ENCODE measurements at places on chromosomes 12 and 14. TPM values are rescaled to one million over a fixed set of nuclear protein-coding genes. Genes with fewer than 3 reads are reported as not detected.

- no peak for DNase-seq
Observed at GRCh38 chr12:116551952-116552772, 7.0 kb upstream of the MAP1LC3B2 start.

GRCh38 chr12:82055391-82055790 is 296.2 kb upstream of the PPFIA2 start:
- DNase-seq = no peak

GRCh38 chr14:30450631-30451545 is 108.1 kb upstream of the G2E3 start:
- no peak for DNase-seq

PZP gene
- not detected for total RNA-seq

DNA sequence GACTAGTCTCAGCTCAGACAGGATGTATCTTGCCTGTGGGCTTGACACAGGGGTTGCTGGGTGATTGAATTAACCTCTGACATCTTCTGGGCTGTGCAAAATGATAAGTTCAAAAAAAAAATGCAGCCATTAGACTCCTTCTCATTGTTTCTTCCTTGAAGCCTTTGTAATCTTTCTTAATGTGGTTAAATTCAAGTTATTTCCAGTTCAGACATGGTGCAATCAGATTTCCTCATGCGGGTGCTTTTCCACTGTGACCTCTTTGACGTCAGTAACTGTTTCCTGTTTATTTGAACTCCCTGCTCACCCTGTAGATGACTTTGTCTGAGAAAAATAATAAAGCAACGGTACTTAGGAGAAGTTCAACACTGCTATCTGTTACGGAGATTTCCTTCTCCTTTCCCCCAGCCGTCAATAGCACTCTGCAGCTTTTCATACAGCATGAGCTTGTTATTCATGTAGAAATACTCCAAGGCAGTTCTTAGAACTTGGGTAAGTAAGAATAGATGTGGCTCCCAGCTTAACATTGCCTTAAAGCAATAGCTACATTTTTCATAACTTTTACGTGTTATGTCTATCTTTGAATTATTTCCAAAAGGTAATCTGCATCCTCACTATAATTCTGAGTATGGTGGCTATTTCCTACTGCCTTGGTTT is 155.5 kb downstream of the PRKCH start:
- peak; percentile 97 for DNase-seq

DNA sequence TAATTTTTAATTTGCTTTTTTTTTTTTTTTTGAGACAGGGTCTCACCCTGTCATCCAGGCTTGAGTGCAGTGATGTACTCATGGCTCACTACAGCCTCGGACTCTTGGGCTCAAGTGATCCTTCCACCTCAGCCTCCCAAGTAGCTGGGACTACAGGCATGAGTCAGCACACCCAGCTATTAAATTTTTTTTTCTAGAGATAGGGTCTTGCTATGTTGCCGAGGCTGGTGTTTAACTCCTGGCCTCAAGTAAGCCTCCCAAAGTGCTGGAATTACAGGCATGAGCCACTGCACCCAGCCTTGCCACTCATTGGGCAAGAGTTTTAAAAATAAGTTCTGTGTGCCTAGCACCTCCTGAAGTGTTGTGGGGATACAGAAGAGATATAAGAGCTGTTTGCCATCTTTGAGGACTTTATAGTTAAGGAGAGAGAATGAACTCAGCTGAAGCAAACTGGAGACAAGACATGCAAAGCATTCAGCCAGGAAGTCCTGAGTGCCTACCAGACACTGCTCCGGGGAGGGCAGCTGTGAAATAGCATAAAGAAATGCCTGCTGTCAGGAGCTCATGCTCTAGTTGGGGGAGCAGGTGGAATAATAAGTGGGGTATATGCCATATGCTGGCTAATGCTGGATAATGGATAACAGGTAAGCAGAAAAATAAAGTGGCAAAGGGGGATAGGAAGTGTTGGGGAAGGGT is 15.0 kb upstream of the EMP1 start:
- DNase-seq = no peak

- no peak for DNase-seq
Observed at GRCh38 chr12:5656836-5657235, 224.9 kb downstream of the NTF3 start.

MANSC4 gene
- not detected for total RNA-seq

GRCh38 chr12:103840462-103840875 is 565 bp downstream of the NT5DC3 start:
- DNase-seq = no peak

GRCh38 chr14:65594153-65594881 is 181.8 kb downstream of the FUT8 start:
- DNase-seq = no peak

PFDN5 gene
- 751 TPM for total RNA-seq

DLGAP5 gene
- total RNA-seq = not detected

RASSF9 gene
- total RNA-seq = not detected

DNA sequence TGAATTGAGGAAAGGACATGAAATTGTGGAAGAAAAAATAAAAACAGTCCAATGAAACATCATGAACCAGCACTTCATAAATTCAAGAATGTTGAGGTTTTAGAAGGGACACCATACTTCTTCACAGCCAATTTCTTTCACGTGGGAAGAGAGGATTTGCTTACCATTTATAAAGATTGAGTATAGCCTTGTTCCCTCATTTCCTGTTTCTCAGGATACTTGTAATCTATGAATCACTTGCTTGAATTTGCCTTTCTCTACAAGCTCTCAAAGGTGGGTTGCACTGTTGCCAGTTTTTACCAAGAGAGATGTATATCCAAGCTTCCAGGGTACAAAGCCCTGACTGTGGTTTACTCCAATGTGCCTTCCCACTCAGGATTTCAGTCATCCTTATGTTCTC is 116.1 kb downstream of the DUSP6 start:
- no peak for DNase-seq

DNA sequence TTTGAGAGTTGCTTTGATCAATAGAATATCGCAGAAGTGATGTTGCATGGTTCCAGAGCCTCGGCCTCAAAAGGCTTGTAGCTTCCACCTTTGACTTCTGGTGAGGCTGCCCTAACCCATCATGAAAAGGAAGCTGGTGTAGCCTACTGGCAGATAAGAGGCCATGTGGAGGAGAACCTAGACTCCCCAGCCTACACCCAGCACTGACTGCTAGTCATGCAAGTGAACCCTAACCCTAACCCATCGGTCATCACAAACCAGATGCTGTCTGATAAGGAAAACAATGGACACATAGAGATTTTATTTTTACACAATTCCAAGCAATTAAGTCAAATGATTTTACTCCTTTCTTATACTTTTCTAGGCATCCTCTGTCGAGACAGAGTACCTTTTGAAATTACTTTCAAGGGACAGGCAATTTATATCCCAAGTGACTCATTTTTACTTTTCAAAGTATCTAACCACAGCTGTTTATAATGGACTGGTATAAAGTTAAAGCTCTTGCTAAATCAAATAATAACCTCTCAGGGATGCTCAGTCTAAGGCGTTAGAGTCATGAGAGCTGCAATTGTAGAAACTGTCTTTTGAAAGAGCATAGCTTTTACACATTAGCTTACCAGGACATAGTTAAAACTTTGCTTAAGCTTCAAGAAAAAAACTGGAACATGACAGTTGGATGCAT is 17.6 kb downstream of the PTPRB start:
- no peak for DNase-seq

DNA sequence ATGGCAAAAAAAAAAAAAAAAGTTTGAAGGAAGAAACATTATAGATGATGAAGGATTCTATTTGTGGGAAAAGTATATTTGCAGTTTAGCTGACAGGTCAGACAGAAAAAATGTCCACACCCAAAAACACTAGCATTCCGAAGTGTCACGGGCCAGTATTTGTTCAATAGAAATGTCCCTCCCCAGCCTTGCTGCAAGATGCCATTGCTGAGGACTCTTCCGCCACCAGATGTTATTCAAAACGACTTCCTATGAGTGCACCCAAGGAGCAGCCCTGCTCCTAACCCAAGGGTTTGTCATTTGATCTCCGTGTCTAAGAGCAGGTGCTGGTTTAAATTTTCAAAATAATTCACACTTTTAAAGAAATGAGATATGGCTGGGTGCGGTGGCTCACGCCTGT is 163.1 kb downstream of the GCH1 start:
- DNase-seq = no peak

DNA sequence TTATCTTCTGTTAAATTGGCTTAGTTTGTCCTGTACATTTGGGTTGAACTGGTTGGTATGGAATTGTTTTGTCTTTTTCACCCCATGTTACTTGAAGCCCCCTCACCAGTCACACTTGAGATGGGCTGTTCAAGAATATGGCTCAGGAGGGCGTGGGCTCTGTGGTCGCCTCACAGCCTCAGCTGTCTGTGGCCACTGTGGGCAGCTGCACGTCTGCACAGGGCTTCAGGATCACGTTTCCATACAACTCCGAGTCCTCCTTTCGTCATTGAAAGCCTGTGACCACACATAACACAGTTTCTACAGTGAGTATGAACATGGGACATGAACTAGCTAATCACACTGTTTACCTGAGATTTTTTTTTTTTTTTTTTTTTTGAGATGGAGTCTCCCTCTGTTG is 81.3 kb downstream of the MOK start:
- DNase-seq = no peak

DNA sequence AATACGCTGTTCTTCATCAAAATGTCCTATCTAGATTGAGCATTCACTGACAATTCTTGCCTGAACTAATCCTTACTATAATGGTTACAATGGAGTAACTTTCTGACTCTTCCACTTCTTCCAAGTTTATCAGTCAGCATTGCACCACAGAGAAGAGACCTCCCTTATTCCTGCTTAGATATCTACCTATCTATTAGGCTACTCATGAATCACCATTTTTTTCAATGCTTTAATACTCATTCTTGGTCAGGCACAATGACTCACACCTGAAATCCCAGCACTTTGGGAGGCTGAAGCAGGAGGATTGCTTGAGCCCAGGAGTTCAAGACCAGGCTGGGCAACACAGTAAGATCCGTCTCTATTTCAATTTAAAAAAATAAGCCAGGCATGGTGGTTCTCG is 39.3 kb downstream of the RPS6KA5 start:
- DNase-seq = no peak

DNA sequence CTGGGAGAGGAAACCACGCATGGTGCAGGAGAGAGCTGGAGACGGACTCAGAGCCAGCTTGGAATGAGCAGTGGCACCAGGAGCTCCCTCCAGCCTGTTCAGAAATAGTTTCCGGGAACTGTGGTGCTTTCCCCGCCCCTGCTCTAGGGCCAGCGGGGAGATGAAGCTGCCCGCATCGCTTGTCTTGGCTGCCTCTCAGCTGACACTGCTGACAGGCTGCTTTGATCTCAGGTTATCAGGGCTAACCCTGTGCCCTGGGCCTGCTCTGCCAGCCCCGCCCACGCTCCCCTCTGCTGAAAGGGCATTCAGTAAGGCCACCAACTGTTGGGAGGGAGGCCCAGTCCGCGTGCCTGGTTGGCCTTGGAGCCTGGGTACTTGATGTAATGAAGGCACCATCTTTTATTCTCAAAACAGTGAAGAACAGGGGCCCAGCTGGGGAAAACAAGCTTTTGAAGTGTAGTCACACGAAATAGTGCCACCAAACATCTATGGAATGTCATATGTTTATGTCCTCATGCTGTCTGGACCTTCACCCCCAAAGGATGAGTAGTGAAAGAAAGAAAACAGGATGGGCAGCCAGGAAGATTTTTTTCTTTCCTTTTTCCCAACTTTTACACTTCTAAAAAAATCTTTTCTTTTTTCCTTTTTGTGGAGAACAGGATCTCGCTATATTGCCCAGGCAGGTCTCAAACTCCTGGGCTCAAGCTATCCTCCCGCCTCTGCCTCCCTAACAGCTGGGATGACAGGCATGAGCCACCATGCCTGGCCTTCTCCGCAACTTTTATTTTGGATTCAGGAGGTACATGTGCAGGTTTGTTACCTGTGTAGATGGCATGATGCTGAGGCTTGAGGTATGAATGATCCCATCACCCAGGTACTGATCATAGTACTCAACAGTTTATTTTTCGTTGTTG is 115.9 kb upstream of the TBX3 start:
- DNase-seq = no peak

DNA sequence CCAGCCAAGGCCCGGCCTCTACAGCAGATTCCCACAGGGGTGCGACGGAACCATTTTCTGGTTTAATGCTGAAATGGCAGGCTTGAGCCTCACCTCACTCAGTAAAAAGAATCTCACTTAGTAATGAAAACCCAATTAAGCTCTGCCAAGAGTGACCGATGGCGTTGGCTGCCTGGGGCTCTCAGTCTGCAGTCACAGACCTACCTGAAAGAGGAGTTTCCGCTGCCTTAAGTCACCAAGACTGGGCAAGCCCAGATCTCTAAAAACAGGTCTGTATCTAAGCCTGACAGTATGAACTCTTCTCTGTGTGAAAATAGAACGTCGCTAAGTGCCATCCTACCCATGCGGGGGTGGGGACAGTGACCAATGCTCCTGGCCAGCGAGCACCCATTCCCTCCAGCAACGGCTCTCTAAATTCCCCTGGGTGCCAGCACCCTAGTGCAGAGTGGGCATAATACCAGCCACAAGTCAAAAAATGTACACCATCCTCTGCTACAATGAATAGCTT is 107.3 kb downstream of the FOXN3 start:
- DNase-seq = no peak

CEP83 gene
- total RNA-seq = 9.7 TPM

DNA sequence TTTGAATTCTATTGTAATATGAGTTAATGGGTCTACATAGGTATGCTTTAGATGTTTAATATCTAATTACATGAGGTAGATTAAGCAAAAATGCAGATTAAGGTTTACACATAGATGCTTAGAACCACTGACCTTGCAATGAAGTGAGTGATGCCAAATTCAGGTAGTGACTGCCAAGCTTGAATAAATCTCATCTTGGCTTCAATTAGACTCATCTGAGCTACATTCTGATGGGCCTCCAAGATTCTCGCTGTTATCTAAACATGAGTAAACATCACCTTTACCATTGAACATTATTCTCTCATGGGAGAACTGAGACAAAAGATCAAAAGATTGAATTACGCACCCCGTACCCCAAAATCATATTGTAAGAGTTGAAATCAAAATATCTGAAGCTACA is 68.8 kb upstream of the GNPNAT1 start:
- no peak for DNase-seq

TC2N gene
- total RNA-seq = 132 TPM

NEMF gene
- total RNA-seq = 106 TPM

DNA sequence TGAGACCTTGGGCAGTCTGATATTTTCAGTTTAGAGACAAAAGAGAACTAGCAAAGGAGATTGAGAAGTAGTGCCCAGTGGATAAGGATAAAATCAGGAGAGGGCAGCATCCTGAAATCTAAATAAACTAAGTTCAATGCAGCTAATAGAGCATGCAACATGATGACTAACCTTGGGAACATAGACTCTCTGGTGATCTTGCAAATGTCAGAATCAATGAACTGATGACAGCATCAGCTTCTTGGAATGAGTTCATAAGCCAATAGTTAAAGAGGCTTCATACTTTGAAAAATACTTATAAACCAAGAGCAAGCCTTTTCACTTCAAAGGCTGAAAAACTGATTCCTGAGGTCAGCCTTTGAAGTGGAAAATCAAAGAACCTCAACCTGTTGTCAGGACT is 8.2 kb downstream of the TAS2R19 start:
- no peak for DNase-seq

KRT83 gene
- total RNA-seq = not detected

USP44 gene
- 2.2 TPM for total RNA-seq

DNA sequence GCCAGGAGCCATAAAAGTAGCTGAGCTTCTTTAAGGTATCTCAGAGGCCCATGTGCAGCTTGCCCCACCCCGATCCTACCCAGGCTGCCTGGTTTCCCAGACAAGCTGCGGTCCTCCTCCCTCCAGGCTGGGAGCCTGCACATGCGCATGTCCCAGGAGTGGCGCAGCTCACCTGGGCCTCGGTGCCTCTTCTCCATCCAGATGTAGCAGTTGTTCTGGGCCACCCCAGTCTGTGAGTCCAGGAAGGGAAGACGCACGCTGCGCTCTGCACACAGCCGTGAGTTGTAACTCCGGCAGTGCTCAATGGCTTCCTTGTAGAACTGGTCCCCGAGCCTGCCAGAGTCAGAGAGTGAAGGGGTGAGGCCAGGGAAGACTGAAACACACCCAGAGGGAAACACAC is 122.3 kb downstream of the DPF3 start:
- no peak for DNase-seq

Data from CD8-positive, alpha-beta T cell (primary cell).